CD14-positive monocyte (primary cell): ENCODE measurements at places on chromosomes 7 and 10.

GRCh38 chr7:81903115-81903514 lies 133.3 kb upstream of the HGF start:
- H3K27me3 ChIP-seq: no peaks in the 10 kb centered on the region
- no peaks in the 10 kb centered on the region for H3K36me3 ChIP-seq
- H3K27ac ChIP-seq: no peak overlapping the region
- no peak for DNase-seq

- no peaks in the 10 kb centered on the region for H3K27me3 ChIP-seq
- no peak for DNase-seq
- no peak overlapping the region for H3K4me3 ChIP-seq
- no peaks in the 10 kb centered on the region for H3K4me1 ChIP-seq
- peaks cover 7% of the 10 kb centered on the region for H3K36me3 ChIP-seq
- no peak overlapping the region for H3K27ac ChIP-seq
These were observed 95.0 kb downstream of the VPS50 start for GRCh38 chr7:93327006-93327633.

DNA sequence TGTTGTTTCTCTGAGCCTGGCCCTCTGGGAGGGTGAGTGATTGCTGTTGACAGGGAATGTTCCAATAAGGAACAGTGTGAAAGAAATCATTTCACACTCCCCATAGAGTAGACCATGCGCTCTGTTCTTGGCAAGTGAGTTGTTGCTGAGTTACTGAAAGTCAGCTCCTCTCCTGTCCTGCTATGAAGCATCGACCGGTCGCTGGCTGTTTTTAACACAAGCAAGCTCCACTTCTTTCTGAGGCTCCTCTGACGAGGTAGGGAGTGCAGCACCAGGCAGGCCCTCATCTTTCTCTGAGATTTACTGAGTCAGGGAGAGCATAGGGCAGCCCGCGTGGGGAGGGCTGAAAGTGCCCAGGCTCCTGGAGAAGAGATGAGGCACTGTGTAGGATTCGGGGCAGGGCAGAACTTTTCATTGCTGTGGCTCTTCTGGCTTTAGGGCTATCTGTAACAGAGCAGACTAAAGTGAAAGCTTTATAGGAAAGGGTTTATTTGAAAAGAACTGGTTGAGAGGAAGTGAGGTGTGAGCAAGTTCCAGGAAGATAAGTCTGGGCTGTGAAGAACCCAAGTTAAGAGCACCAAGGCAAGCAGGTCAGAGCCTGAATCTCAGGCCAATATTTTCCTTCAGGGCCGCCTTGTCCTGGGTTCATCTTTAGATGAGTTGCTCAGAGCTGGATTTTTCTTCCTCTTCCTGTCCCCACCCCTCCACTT lies 332.2 kb downstream of the CCSER2 start:
- H3K4me1 ChIP-seq: no peaks in the 10 kb centered on the region
- no peaks in the 10 kb centered on the region for H3K27me3 ChIP-seq
- H3K27ac ChIP-seq: no peak overlapping the region
- DNase-seq: no peak

DNA sequence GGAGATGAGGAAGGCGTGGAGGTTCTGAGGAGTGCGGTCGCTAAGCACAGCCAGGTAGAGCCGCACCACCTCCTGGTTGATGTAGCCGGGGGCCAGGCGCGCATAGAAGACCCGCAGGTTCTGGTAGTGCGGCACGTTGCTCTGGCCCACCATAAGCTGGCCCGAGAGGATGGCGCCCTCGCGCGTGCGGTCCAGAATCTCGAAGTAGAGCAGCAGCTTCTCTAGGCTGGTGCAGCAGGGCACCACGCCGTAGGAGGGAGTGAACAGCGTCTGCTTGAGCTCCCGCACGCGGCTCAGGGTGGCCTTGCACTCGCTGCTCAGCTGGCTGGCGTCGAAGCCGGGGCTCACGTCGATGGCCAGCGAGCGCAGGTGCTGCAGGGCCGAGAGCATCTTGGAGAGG lies 77.8 kb upstream of the TNRC18 start:
- H3K4me1 ChIP-seq: peaks cover 34% of the 10 kb centered on the region
- no peak overlapping the region for H3K4me3 ChIP-seq
- DNase-seq: no peak

DNA sequence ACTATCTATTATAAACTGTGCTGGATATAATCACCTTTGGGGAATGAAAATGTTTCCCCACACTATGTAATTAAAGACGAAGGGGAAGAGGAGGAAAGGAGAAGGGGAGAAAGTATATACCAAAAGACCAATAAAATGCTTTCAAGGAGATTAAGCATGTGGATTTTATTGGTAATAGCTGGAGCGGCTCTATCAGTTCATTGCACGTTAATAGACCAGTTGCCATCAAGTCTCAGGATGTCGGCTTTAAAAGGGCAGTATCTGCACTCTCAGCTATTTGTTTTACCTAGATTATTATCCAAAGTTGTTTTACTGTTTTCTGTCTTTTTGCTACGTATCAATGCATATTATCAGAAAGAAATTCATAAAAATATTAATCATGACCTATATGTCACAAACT lies 9.0 kb downstream of the ETV1 start:
- no peak for DNase-seq
- H3K4me3 ChIP-seq: no peak overlapping the region
- H3K27ac ChIP-seq: no peak overlapping the region
- no peaks in the 10 kb centered on the region for H3K4me1 ChIP-seq
- no peaks in the 10 kb centered on the region for H3K36me3 ChIP-seq

DNA sequence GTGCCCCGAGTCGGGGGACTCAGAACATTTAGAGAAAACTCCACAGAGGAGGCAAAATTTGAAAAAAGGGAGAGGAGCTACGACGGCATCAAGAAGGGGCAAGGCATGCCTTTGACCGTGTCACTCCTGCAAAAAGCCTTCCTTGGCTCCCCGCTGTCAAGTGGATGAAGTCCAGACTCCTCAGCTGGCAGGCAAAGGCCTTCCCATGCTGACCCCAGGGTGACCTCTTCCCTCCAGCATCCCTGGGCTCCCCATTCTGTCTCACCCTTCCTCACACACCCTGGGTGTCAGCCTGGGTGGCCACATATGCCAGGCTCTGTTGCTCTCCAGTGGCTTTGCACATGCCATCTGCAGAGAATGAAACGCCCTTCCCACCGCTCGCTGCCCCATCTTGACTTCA lies 88.4 kb upstream of the ZMIZ1 start:
- H3K4me1 ChIP-seq: peaks cover 22% of the 10 kb centered on the region
- H3K4me3 ChIP-seq: no peak overlapping the region
- H3K36me3 ChIP-seq: no peaks in the 10 kb centered on the region
- H3K27me3 ChIP-seq: no peaks in the 10 kb centered on the region
- DNase-seq: no peak

DNA sequence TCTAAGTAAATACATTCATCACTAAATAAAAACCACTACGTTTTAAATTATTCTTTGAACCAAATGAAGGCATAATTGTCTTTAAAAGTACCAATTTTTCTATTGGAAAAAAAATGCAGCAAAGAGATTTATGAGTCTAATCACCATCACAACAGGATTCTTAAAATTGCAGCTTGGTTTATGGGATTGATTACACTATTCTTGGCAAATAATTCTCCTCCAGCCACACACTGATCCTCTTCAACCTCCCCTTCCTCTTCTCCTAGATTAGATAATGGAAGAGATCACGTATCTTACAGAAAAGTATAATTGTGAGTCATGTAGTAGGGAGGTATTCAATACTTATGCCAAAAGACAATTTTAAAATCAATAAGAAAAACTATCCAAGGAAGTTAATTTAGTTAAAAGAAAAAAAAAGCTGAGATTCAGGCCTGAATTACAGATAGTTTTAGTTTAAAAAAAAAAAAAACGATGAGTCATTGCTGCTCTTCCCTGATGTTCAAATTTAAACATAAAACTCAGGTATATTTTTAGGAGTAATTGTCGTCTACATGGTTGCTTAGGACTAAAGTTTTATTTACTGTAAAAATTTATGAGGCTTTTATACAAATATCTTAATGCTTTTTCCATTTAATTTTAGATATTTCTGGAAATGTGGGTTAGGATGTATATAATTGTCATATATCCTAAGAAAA lies 133.7 kb upstream of the CDK1 start:
- H3K27me3 ChIP-seq: no peaks in the 10 kb centered on the region
- no peaks in the 10 kb centered on the region for H3K36me3 ChIP-seq
- no peak overlapping the region for H3K27ac ChIP-seq
- H3K4me3 ChIP-seq: no peak overlapping the region
- DNase-seq: no peak

GRCh38 chr10:69861251-69862240 lies 59.8 kb downstream of the COL13A1 start:
- no peaks in the 10 kb centered on the region for H3K4me1 ChIP-seq
- H3K36me3 ChIP-seq: no peaks in the 10 kb centered on the region
- no peak overlapping the region for H3K4me3 ChIP-seq
- H3K27ac ChIP-seq: no peak overlapping the region
- no peaks in the 10 kb centered on the region for H3K27me3 ChIP-seq

DNA sequence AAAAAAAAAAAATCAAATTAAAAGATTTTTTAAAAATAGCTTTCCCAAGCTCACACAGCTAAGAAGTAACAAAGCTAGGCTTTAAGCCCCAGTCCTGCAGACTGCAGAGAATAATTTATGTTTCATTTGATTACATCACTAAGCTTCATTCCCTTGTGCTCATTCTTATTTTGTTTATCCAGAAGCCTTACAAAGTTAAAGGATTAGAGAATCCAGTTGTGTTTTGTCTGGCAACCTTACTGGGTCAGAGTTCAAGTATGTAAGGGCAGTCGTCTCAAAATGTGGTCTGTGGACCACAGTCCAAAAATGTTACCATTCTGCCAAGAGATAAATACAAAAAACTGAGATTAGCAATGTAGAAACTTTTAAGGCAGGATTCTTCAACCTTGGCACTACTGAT lies 32.1 kb upstream of the EZH2 start:
- H3K4me3 ChIP-seq: no peak overlapping the region
- no peak overlapping the region for H3K27ac ChIP-seq
- DNase-seq: no peak
- no peaks in the 10 kb centered on the region for H3K36me3 ChIP-seq

DNA sequence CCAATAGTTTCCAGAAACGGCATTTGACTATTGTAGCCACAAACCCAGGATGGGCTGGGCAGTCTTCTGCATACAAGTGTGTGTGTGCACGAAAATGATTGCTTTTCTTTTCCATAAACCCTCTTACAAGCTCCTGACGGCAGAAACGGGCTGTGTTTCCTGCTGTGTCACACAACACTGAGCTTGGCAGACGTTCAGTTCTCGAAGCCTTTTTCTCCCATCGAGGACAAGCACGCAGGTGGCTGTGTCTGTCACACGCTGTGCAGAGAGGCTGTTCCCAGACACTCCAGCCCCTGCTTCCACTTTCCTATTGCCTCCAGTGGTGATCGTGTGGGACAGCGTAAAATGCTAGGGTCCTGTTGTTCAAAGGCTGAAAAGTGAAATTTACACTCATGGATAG lies 32.1 kb downstream of the RBAK start:
- no peaks in the 10 kb centered on the region for H3K27me3 ChIP-seq
- no peak overlapping the region for H3K27ac ChIP-seq
- no peak overlapping the region for H3K4me3 ChIP-seq
- H3K36me3 ChIP-seq: no peaks in the 10 kb centered on the region
- DNase-seq: no peak

DNA sequence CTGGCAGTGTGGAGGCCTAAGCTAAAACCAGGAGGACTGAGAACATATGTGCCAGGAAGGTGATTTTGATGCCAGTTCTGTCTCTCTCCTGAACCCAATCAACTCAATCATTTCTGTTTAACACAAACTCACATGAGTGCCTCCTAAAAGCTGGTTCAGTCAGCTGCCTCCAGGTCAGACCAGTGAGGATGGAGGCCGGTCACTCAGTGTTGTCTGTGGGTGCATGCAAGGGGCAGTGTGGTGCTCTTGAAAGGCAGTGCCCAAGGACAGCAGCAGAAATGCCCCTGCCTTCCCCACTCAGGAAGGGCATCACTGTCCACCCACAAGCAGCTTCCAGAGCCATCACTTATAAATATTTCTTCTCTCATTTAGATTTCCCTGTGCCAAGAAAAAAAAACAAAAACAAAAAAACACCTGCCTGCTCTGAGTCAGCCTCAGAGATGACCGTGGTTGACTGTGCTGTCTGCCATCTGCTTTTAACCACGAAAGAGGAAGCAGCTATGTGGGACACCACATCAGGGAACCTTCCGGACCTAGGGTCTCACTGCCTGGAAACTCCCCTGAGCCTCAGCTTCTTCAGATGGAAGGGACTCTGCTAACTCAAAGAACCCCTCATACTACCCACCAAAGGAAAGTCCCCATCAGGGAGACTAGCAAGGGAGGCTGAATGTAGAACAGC lies 39.1 kb downstream of the VOPP1 start:
- H3K4me3 ChIP-seq: no peak overlapping the region
- no peaks in the 10 kb centered on the region for H3K36me3 ChIP-seq
- no peaks in the 10 kb centered on the region for H3K27me3 ChIP-seq
- H3K27ac ChIP-seq: peak overlapping the region; percentile 97
- peaks cover 58% of the 10 kb centered on the region for H3K4me1 ChIP-seq

DNA sequence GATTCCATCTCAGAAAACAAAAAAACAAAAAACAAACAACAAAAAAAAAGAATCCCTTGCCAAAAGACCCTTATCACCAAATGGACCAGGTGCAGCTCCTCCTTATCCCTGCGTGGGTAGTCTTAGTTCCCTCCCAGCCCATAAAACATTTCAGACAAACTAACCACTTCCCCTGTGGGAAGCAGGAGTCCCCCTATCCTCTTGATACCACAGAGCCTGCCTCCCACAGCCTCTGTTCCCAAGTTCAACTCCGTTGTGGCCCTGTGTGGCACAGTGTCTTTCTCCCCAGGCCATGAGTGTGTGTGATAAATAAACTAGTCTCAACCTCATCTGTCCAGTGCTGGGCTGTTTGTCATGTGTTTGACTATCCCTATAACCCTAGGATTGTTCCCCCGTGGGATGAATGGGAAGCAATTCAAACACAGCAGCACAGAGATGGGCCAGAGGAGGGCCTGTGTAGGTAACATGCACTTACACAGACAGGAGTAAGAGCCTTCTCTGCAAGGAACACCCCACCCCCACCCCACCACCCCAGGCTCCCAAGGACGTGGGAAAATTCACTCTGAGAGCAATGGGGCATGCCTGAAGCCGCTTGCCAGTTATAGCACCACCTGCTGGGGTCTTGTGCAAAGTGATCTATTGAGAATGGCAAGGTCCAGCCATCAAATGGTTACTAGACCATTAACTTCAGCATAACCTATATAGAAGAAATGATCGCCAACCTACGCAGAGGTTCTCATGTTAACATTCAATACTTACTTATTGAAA lies 147.1 kb upstream of the GHITM start:
- no peaks in the 10 kb centered on the region for H3K36me3 ChIP-seq
- H3K27ac ChIP-seq: no peak overlapping the region
- peaks cover 9% of the 10 kb centered on the region for H3K4me1 ChIP-seq
- no peak overlapping the region for H3K4me3 ChIP-seq

DNA sequence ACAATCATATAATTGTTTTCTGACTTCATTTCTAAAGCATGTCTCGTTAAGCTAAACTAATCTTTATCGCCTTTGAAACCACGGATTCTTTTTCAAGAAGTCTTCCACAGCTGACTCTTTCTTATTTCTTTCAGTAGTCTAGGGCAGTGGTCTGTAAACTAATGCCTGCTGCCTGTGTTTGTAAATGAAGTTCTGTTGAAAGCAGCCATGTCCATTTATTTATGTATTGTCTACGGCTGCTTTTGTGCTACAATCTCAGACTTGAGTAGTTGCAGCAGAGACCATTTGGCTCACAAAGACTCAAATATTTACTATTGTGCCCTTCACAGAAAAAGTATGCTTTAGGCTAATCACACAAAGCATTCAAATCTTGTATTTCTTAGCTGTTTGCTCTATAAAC lies 20.3 kb upstream of the ABLIM1 start:
- H3K36me3 ChIP-seq: no peaks in the 10 kb centered on the region
- no peak overlapping the region for H3K4me3 ChIP-seq
- H3K4me1 ChIP-seq: peaks cover 10% of the 10 kb centered on the region
- DNase-seq: no peak

- no peak overlapping the region for H3K27ac ChIP-seq
- DNase-seq: peak; percentile 21
- peaks cover 28% of the 10 kb centered on the region for H3K36me3 ChIP-seq
- no peak overlapping the region for H3K4me3 ChIP-seq
- peaks cover 7% of the 10 kb centered on the region for H3K4me1 ChIP-seq
These were observed 46.0 kb downstream of the ATAD1 start for GRCh38 chr10:87771871-87772500.
